NCI-H1048 (cell line): ENCODE measurements at places on chromosomes 11 and 22.

DNA sequence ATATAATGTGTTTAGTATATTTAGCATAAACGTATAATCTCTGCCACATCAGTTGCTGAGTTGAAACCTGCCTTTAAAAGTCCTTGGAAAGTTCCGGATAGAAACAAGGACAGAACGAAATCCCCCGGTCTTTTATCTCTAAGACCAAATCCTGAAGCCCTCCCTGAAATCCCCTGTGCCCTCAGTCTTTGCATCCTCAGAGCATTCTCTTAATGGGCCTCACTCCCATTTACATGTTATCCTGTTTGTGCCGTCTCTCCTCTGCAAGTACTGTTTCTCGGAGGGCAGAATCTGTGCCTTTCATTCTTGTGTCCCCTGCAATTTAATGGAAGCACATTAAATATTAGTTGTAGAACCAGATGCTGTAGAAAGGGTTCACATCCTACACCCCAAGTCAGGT, 56.0 kb downstream of the ZNRF3 start:
- no peak for DNase-seq

GRCh38 chr22:49855251-49855911, 1.7 kb downstream of the ZBED4 start:
- DNase-seq, result no peak

DNA sequence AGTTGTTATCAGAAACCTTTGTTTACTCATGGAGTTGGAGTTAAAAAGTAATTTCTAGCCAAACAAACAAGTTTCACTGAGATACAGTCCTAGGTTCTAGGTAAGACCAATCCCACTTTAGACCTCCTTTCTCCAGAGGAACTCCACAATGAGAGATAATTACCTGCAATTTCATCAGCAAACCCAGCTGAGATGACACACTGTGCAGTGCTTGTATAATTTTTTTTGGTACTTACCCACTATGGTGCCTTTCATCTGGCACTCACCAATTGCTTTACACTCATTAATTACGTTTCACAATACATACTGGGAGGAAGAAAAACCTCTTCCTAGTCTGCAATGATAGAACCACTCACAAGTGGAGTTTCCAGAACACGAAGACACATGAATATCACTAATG, 1.8 kb upstream of the MUC15 start:
- DNase-seq, result no peak

DNA sequence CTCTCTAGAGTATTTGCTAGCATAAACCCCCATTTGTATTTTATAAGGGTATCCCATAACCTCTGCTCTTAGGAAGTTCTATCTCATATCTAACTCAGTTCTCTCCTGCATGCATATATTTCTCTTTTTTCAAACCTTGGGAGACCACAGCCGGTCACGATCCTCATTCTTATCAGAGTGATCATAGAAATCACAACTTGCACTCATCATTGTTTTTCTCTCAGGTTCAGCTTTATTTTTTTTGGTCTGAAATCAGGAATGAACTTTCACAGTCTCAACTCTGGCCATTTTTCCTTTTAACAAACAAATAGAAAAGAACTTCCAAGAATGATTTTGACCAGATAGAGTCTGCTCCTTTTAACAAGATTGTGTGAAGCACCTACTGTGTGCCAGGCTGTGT, 98.6 kb upstream of the BLID start:
- no peak for DNase-seq

- no peak for DNase-seq
Measured at GRCh38 chr11:87260811-87261210, 223.1 kb downstream of the TMEM135 start.

GRCh38 chr11:134923441-134923840, 511.4 kb upstream of the B3GAT1 start:
- no peak for DNase-seq

DNA sequence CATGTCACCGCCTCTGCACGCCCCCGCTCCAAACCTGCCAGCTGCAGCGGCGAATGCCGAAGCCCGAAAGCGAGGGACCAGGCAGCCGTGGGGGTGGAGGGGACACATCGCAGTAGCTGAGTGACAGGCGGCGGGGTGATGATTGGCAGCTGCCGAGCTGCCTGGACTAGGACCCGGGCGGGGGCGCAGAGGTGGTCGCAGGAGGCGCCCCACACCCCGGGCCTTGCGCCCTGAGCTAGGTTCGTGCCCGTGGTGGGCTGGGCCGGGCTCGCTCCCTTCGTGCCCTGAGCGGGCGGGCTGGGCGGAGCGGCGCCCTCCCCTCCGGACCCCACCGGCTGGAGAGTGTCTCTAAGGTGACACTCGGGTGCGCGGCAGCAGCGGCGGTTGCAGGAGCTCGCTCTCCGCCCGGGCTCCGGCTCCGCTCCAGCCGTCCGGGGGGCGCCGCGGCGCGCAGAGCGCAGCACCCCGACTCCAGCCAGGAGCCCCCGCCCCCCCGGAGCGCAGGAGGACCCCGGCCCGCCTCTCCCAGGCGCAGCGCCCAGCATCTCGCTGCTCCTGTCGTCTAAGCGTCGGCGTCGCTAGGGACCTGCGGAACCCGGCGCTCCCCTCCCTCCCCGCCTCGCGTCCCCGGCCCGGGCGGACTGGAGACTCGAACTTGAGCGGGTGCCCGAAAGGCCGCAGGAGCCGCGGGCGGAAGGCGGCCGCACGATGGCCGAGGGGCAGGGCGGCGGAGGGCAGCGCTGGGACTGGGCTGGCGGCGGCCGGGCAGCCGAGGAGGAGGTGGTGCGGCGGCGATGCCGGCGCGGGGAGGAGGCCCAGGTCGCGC, 14.5 kb upstream of the DGKZ start:
- no peak for DNase-seq

GRCh38 chr22:49907807-49908206, 10.4 kb downstream of the ALG12 start:
- no peak for DNase-seq

- no peak for DNase-seq
Measured at GRCh38 chr11:34273099-34273498, 84.7 kb downstream of the ABTB2 start.

DNA sequence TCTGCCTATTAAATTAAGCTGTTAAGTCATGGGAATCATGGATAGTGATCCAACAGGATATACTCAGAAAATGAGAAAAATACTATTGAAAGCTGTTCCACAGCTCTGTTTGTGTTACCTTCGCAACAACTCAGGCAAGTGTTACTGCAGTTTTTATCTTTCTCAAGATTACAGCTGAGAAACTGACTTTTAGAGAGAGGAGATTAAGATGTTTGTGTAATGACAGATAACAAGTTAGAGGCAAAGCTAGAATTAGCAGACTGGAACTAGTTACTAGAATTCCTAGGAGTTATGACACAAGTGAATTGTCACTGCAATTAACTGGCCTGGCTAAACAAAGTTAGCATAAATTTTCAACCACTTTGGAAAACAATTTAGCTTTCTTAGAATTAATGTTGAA, 1.6 kb downstream of the SLN start:
- DNase-seq, result no peak

DNA sequence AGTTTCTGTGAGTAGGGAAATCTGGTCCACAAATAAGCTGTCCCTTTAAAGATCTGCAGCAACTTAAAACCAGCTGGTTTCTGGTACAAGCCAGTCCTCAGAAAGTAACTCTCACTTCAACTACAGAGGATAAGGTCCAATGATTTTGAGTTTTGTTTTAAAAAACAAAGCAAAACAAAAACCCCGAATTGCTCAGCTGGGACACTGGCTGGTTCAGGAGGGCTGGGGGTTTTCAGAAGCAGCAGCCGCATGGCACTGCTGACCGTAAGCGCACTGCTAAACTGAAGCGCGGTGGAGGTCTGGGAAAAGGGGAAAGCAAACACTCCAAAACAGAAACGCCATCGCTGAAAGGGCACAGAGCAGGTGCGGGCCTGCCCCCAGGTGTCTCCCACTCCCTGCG, 59.7 kb downstream of the MICAL3 start:
- DNase-seq, result no peak

DNA sequence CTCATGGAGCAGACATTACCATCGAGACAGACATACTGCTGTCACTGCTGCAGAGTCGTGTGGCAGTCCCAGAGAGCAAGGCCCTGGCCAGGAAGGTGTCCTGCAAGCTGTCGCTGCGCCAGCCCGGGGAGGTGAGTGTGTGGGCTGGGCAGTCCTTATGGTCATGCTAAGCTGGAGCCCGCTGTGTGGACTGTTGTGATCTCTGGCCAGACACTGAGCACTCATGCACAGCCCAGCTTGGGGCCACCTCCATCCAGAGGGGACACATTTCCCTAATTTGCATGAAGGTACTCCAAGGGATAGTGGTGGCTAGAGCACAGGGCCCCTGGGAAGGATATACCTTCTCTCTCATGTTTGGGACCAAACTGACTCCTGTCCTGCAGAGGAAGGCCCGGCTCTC, 9.6 kb downstream of the ANKK1 start:
- DNase-seq, result no peak

- DNase-seq, result no peak
Measured at GRCh38 chr11:119651802-119652584, 77.0 kb downstream of the NECTIN1 start.

DNA sequence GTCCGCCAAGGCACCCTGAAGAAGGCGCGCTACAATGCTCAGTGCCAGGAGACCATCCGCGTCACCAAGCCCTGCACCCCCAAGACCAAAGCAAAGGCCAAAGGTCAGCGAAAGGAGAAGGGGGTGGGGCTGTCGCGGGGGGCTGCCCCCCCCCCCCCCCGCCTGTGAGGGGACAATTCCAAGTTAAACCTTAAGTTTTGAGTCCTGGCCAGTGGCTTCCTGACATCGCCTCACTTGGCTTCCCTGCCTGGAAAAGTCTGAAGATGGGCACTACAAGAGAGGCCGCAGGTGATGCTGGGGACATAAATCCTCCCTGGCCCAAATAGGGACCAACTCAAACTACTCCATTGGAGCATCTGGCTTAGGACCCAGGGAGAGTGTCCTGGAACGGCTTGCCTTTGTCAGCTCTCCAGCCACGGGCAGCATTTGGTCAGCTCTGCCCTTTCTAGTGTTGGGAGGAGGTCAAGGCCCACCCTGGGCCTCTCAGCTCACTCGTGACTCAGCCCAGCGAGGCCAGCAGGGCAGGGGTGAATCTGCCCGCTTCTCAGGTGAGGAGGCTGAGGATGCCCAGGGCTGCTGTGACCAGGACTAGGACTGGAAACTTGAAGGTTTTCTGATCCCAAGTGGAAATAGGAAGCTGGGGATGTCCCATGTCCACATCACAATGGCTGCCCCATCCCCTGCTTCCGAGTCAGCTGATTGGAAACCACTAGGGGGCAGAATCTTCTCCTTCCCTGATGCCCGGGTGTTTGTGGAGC, 1.4 kb downstream of the MDK start:
- DNase-seq, result no peak

- DNase-seq, result no peak
Measured at GRCh38 chr11:18001191-18001590, 11.7 kb downstream of the SERGEF start.

DNA sequence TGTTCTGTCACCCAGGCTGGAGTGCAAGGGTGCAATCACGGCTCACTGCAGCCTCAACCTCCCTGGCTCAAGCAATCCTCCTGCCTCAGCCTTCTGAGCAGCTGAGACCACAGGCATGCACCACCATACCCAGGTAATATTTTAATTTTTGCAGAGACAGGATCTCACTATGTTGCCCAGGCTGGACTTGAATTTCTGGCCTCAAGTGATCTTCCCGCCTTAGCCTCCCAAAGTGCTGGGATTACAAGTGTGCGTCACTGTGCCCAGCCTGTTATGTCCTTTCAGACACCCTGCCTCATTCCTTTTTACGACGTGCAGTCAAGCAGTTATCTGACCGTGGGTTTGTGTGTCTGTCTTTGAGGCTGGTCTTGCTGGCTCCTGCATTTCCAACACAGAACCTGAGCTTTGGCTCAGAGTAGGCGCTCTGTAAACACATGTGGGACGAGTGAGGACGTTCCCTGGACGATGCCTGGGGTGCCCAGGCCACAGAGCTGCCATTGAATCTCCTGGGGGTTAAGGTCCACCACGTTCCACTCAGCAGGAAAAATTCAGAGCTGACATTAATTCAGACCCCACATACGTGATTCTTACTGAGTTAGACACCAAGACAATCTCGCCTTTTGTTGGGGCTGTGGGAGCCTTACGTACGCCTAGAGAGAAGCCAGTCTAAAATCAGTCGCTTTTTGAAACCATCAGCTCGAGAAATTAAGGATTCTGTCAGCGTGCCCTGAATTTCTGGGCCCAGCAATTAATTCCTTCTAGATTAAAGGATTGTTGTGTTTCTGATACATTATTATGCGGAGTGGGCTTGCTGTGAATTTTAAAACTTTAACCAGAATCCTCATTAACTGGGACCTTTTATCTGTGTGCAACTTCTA, 21.5 kb upstream of the EMID1 start:
- DNase-seq, result no peak

DNA sequence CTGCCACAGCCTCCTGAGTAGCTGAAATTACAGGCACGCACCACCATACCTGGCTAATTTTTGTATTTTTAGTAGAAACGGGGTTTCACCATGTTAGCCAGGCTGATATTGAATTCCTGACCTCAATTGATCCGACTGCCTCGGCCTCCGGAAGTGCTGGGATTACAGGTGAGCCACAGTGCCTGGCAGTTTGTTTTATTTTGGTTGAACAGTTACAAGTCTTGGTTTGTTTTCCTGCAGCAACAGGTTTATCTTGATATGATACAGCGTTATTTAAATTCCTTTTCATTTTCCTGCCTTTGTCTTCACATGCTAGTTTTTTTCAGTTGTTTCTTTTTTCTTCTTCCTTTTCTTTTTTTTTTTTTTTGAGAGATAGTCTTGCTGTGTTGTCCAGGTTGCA, 4.0 kb upstream of the SLC3A2 start:
- DNase-seq, result no peak

- DNase-seq, result no peak
Measured at GRCh38 chr22:37324340-37325038, 42.2 kb downstream of the CYTH4 start.

DNA sequence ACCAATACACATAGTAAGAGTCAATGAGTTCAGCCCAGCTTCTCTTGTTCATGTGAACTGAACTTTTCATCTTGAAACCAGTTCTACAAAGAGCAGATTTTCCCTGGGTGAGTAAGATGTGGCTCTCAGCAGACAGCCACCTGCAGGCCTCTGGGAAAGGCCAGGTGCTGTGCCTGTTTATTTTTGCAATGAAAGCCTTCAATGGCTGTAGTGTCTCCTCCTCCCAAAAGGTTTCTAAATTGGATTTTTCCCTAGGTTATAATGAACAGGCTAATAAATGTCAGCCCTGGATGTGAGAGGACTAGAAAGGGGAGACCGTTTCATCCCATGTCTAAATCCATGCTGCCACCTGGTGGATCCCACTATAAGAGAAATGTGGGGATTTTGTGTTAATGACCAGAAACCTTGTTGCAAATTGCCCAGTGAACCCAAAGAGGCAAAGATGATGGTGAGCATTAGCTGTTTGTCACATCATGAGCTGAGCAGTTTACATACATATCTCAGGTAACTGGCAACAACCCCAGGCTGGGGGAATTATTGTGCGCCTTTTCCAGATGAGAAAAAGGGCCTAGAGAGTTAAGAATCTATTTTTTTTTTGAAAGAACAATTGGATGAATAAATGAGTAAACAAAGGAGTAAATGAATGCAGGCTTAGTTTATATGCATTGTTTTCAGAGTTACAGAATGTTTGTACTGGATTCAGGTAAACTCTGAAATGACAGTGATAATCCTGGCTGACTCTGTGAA, 12.7 kb downstream of the C11orf91 start:
- no peak for DNase-seq
